ENCODE measurements at places on chromosomes 1 and 21. TPM values are rescaled to one million over a fixed set of nuclear protein-coding genes. Genes with fewer than 3 reads are reported as not detected.

The WNT4 gene
- total RNA-seq, result 7.9 TPM

The CASQ1 gene
- total RNA-seq, result not detected

The TINAGL1 gene
- not detected for total RNA-seq

The BTG2 gene
- 419 TPM for total RNA-seq

The NHLH1 gene
- 0.46 TPM for total RNA-seq

The ETV3L gene
- 0.29 TPM for total RNA-seq

The RLF gene
- 18.1 TPM for total RNA-seq

The LDLRAD1 gene
- total RNA-seq, result not detected

The SPRR2A gene
- not detected for total RNA-seq
